ENCODE measurements at places on chromosomes 2 and 18.
A peak's percentile ranks its signal among the peaks of the same experiment; 100 is the strongest.

GRCh38 chr2:197838036-197838435, 33.6 kb downstream of the PLCL1 start:
- no peak for DNase-seq

DNA sequence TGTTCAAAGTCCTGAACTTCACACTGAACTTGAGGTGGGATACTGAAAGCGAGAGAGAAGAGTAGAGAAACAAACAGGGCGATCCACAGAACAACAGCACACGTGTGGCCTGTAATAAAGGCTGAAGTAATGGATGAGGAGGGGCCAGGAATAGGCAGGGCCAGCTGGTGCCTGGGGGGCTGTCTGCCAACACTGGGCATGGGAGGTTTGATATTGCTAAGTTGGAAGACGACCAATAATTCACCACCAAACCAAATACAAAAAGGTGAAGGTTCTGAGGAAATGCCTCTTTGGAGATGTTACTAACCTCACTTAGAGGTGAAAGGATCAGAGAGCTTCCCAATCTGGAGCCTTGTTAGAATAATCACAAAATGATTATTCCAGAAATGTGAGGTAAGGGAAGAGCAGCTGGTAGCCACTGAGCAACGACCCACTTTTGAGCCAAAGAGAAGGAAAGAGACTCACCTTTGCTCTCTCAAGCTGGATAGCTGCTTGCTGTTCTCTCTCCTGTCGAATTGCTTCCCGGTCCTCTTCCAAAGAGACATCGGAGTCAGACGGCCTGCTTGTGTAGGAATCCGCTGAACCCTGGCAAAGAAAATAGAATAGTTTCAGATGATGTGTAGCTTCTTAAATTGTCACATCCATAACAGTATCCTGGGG, 54.7 kb upstream of the ARL5A start:
- DNase-seq = no peak

GRCh38 chr2:44310287-44310686, 35.0 kb downstream of the SLC3A1 start:
- DNase-seq = no peak

GRCh38 chr18:2201036-2201600, 370.2 kb downstream of the METTL4 start:
- no peak for DNase-seq

DNA sequence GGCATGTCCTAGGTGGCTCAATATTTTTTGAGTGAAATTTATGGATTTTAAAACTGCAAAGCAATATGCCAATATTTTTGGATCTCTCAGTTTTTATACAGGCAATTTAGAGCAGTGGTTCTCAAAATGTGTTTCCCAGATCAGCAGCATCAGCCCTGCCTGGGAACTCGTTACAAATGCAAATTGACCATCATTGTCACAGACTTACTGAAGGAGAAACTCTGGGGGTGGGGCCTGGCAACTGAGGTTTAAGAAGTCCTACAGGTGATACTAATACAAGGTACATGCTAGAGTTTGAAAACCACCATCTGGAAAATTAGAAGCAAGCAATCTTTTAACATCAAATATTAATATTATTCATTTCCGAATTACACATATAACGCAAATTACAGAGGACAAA, 215.6 kb upstream of the PID1 start:
- no peak for DNase-seq

GRCh38 chr2:30803281-30803680, 4.0 kb downstream of the CAPN13 start:
- DNase-seq = no peak

- DNase-seq = no peak
These were observed 17.7 kb upstream of the SERPINB2 start for GRCh38 chr18:63869851-63870250.

DNA sequence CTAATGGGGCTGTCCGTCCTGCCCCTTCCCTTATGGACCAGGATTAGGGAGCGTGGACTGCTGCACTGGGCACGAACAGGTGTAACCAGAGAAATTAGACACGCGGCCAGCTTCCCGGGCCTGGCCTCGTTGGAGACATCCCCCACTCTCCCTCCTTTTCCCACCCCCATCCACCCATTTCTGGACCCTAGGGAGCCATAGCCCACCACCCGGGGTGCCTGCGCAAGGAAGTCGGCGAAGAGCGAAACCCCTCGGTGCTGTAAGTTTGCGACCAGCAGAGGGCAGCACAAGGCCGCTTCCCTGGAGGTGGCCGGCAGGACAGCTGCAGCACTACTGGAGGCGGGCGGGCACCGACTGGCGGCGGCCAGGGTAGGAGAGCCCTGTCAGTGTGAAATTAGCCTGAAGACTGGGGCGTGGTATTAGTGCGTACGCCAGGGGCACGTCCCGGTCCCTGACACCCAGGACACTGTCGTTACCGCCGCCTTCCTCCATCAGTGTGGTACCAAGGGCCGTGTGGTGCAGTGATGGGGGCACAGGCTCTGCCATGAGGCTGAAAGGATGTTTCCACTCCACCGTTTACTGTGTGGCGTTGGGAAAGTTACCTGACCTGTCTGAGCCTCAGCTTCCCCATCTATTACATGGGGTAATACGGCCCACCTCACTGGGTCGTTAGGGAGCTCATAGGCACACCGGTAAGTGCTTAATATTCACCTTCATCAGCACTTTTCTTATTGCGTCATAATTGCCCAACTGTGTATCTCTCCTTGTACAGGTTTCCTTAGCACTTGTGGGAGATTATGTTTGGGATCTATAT, 36.0 kb upstream of the CD207 start:
- peak; percentile 84 for DNase-seq

- DNase-seq = no peak
These were observed 36.8 kb downstream of the ANKMY1 start for GRCh38 chr2:240520974-240521350.

DNA sequence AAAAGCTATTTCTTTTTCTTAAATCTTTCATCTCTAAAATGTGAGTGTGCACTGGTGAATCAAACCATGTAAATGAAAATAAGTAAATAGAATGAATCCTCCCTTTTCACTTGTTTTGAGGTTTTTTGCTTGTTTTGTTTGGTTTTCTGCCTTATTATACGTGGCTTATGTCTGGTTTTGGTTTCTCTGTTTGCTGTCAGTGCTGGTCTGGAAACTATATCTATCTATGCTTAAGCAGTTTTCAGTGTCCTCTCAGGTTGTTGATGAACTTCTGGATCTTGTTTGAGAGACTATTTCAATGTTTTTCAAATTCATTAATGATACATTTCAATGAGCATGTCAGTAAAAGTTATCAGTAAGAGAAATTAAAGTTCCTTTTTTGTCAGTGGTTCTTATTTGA, 48.1 kb upstream of the TNFRSF11A start:
- DNase-seq = no peak

GRCh38 chr18:22831441-22831904, 101.7 kb upstream of the RBBP8 start:
- no peak for DNase-seq

GRCh38 chr2:43109261-43109743, 117.1 kb downstream of the ZFP36L2 start:
- DNase-seq = no peak

- no peak for DNase-seq
These were observed 8.9 kb upstream of the POU3F3 start for GRCh38 chr2:104844807-104845551.

DNA sequence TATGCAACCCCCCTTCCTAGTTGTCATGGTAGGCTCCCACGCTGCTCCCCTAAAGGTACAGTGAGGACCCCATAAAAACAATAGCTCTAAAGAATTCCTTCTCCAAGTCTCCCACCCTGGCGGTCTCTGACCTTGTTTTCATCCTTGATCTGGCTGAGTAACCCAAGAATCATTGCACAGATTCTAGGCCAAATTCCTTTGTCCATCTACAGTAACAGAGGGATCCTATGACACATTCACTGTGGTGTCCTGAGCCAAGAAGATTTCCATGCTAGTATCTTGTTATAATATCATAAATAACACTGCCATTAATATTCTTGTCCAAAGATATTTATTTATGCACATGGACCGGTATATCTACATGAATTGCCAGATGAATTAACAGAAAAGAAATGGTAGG, 240.2 kb downstream of the CYP26B1 start:
- no peak for DNase-seq

DNA sequence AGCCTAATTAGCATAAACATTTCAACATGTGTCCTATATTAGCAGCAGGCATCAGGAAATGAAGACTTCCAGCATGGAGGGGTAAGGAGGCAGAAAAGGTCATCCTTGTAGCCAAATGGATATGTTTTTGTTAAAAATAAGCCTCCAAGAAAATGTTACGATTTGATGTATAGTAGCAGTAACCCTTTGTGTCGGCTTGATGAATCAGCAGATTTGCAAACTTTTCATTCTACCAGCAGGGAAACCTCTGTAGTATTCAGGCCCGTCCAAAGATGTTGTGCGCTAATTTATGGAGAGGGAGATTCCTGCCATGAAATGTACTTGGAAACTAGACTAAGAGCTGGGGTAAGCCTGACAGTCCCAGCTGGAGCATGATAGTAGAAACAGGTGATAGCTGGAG, 780.8 kb upstream of the KLHL29 start:
- DNase-seq = no peak

GRCh38 chr18:28963481-28963880, 786.6 kb upstream of the CDH2 start:
- DNase-seq = no peak

- no peak for DNase-seq
These were observed 826.4 kb downstream of the SOCS6 start for GRCh38 chr18:71115261-71115660.

DNA sequence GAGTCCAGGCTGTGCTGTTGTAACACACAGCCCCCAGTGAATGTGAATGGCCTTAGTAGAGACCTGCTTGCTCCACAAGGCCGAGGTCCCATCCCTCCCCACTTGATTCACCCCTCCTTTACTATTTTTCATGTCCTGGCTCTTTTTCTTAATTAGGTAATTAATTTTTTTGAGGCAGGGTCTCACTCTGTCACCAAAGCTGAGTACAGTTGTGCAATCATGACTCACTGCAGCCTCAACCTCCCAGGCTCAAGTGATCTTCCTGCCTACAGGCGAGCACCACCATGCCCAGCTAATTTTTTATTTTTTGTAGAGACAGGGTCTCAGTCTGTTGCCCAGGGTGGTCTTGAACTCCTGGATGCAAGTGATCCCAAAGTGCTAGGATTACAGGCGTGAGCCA, 19.3 kb downstream of the FBLN7 start:
- DNase-seq = no peak

DNA sequence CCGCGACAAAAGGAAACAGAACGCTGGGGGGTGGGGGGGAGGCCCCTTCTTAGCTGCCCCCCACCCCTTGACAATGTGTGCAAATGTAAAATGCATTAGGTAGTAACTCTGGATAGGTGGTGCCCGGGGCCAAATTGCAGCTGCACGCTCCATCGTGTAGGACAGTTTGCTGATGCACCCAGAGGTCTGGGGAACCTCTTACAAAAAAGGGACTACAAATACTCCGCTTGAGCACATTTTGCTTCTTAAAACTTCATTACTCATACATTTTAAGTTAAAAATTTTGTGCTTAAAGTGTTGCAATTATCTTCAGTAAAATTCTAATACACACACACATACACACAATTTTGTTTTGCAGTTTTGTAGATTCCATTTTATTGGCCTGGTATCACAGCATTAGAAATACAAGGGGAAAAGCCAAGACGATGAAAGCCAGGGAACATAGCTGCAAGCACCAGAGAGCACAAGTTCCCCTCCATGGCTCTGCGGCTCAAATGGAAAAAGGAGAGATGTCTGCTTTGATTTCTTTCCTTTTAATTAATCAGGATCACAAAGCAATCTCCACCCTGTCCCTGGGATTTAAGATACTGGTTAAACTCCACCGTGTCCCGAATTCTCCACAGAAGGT, 582.1 kb downstream of the ZEB2 start:
- no peak for DNase-seq

DNA sequence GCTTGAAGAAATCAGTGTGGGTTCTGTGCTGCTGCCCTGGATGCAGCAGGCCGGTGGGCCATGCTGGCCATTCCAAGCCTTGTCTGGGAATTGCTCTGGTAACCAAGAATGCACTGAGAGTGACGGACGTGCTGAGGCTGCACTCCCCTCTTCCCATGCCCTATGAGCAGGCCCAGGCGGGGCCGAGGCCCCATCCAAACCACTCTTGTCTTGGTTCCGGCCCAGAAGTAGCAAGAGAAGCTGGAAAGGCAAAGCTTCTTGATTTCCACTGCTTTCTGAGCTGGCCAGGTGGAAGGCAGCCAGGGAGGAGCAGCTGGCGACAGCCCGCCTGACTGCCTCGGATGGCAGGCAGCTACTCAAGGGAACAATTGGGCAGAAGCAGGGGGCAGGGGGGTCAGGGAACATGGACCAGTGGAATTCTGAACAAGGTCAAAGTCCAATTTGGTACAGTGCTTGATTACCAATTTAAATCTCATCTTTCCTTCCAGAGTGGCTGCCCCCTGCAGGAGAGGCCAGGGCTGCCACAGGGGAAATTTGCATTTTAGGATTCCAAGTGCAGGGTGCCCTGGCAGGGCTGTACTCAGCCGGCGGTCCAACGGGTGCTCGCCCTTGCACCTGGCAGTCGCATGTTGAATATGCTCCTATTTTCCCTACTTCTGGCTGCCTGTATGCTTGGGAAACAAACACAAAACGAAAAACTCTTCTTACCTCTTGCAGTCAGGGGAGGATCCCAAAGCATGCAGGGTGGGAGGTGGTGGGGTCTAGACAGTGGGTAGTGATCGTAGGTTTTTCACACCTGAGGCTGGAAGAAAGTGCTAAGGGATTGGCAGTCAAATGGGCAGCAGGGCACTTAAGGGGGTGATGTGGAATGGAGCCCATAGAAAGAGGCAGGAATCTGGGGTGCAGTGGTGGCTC, 67.3 kb downstream of the LIPG start:
- DNase-seq = no peak

- no peak for DNase-seq
These were observed 35.0 kb upstream of the CYP27C1 start for GRCh38 chr2:127255146-127255545.

DNA sequence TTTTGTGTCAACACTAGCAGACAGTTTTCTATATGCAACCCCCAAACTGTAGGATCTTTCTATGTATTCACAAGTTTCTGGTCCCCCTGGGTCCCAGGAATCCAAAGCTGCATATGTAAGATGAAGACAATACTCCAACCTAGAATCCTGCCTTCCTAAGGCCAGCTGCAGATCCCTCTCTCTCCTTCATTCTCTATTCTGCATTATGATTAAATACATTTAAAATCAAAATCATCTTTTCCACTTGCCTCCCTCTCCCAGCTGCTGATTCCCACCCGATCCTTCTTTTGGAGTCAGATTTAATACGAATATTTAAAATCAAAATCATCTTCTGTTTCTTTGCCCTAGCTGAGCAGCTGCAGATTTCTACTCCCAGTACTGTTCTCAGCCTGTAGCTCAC, 783.0 kb upstream of the ZEB2 start:
- DNase-seq = no peak

DNA sequence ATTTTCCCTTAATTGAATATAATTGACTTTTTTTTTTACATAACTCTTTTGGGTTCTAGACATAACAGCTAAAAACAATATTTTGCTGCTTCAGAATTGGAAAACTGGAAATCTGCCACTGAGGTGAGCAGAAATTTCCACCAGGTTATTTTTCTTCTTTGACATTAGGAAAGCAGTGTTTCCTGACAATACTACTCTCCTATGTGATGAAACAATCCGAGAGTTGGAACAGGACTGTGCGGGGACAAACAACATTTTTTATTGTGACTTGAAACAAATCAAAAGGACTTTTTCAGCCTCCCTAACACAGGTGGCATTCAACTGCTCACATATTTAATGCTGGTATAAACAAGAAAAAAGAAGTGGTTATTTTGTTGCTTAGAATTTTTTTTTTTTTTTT, 237.2 kb downstream of the RNF152 start:
- no peak for DNase-seq

- DNase-seq = peak; percentile 39
These were observed 191.4 kb downstream of the SPP2 start for GRCh38 chr2:234241656-234242458.
